ENCODE measurements at places on chromosomes 2 and 18.

DNA sequence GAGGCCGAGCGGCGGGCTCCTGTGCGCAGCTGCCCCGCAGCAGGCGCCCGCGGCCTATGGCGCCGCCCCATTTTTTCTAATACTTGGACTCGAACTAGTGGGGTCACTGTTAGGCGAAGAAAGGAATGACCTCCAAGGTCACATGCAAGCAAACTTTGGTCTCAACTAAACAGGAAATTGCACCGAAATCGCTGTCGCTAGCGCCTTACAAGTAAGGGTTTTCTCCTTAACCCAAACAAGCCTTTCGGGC lies 339 bp downstream of the ACAA2 start:
- peak; percentile 41 for DNase-seq

GRCh38 chr2:82137441-82137840 lies 1832.9 kb upstream of the LRRTM1 start:
- DNase-seq: no peak

DNA sequence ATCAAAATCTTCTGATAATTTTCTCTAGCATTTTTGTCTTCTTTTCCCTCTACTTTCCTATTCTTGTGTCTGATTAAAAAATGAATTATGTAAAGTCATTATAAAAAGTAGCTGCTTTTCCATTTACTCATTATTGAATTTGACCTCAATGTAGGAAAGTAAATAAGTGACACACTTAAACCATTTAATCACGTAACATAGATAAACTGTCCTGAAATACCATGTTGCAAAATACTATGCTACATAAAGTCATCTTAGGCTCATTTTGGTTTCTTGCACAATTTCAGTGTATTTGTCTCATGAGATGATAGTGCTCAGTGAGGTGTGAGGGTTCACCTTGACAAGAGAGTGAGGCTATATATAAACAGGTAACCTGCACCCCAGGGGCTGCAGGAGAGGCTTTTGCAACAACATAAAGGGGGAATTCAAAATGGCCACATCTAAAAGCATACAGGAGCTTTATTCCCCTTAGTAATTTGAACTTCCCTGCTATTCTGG lies 502.7 kb downstream of the RNF144A start:
- no peak for DNase-seq

- DNase-seq: no peak
Measured at GRCh38 chr2:210188755-210189154, 17.5 kb upstream of the KANSL1L start.

GRCh38 chr2:16660114-16660513 lies 5.5 kb downstream of the CYRIA start:
- no peak for DNase-seq

- no peak for DNase-seq
Measured at GRCh38 chr2:3604991-3605961, 10.4 kb downstream of the COLEC11 start.

DNA sequence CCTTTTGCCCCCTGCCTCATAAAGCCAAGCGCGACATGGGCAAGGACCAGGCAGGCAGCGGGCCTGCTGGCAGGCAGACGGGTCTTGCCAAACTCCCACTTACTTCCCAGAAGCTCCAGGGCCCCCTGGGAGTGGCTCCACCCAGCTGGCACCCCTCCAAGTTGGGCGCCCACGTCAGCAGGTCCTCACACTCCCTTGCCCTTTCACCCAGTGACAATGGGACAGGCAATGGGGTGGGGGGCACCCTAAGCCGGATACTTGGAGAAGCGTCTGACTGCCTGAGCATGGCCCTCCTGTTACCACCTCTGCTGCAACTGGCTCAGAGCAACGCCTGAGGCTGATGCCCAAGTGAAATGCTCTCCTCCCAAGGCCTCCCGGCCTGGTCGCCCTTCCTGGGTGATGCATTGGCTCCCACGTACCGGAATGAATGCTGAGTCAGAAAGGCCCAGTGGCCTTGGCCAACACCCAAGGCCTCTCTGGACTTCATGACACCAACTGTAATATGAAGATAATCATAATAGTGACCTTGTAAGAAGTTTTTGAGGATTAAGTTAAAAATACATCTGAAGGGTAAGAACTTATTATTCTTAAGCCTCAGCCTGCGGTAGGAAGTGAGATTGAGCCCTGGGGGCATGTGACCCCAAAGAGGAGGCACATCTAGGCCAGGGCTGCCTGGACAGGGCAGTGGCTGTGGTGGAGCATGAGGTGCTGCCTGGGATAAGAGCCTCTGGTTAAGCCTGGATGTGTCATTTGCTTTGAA lies 31.6 kb downstream of the KCNK3 start:
- peak; percentile 94 for DNase-seq

DNA sequence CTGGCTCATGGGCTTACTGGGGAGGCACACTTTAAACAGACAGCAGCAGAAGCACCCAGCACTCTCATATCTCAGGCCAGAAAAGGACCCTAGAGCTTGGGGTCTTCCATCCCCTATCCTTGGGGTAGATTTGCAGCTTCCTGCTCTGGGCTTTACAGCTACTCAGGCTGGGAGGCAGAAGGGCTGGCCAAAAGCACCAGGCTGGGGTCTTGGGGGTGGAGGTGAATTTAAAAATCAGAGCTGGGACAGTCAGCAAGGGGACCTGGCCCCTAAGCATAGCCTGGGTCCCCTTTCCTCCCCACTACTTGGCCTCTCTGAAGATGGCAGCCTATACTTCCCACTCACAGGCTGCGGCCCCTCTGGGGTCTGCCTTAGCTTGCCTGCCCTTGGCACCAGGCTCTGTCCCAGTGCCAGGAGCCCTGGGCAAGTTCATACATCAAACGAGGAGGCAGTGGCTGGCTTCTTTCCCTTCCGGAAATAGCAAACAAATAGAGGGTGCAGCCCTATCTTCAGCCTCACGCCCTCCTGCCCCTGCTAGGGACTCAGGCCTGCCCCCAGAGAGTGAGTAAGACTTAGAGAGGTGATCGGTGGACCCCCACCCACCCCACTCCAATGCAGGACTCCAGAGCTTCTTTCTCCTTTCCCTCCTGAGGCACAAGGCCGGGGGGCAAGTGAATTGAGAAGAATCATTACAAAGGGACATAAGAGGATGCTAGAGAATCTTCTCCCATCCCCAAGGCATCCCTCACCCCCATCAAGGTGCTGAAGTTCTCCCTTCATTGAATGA lies 26.0 kb upstream of the TNS1 start:
- DNase-seq: no peak

DNA sequence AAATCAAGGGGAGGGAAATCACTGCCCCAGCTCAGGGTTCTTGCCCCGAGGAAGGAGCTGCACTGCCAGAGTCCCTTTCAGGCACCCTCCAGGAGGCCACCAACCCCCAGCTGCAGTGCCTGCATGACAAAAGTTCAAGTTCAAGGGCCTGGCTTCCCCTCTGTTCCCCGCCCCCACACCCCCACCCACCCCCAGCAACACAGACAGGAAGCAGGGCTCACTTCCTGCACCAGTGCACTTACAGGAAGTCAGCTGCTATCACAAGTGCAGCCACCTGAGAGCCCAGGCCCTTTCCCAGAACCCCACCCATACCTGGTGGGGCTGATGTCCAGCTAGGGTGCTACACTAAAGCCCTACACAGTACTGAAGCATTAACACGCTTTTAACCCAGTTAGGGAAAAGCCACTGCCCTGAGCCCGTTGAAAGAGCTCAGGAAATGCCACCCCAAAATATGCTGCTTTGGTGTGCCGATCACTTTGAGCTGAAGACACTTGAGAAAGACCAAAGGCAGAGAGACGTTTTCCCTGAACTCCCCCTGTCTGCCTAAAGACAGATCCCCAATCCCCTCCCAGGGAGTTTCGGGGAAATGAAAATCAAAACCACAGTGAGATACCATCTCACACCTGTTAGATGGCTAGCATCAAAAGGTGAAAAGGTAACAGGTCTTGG lies 109.9 kb upstream of the CAB39 start:
- no peak for DNase-seq

GRCh38 chr18:44852818-44853217 lies 172.1 kb downstream of the SETBP1 start:
- no peak for DNase-seq

- peak; percentile 52 for DNase-seq
Measured at GRCh38 chr2:43224571-43225092, 1.8 kb downstream of the ZFP36L2 start.

DNA sequence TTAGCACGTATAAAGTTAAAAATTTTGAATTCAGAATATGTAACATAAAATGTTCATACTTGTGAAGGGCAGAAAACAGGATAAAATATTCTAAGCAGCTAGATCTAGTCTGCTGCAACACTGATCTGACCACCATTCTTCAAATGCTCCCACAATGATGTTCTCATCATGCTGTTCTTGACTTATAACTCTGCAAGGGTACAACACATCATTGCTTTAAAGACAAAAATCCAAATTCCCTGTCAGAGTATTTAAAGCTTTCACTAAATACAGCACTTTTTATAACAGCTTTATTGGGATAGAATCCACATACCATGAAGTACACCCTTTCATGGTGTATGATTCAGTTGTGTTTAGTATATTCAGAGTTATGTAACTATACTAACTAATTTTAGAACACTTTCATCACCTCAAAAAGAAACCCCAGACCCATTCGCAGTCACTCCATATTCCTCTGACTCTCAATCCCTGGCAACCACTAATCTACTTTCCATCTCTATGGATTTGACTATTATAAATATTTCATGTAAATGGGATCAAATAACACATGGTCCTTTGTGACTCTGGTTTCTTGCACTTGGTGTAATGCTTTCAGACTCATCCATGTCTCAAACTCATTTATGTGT lies 56.4 kb downstream of the MAP4K3 start:
- DNase-seq: peak; percentile 8
